ENCODE measurements at places on chromosomes 2 and 18.

DNA sequence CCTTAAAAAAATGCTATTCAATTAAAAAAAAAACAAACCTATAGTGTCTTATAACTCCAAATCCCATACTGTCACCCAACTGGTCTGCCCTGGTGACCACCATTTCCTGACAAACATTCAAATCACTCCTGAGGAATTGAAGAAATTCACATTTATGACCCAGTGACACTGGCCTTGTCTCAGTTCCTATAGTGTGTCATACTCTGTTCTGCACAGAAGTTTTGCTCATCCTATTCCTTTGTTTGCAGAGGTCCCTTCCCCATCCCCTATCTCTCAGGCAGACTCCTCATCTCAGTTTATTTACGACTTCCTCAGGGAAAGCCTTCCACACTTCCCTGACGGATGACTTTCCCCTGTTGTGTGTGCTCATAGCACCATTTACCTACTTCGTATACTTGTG is 14.7 kb downstream of the ZC3H6 start:
- DNase-seq = no peak

- DNase-seq = no peak
These were observed 613 bp downstream of the COL5A2 start for GRCh38 chr2:189178726-189179569.

DNA sequence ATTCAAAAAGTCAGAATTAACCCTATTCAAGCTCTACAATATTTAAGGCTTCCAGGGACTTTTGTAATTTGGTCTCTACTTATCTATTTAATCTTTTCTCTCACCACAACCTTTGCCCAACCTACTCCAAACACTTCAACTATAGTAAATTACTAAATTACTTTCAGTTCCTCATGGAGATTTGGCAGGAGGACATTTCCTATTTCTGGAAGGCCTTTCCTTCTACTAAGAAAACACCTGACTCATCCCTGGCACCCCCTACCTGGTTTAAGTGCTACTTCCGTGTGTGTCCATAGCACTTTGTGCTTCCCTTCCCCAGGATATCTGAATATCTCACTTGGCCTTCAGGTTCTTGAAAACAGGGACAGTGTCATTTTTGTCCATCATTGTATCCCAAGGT is 96.3 kb downstream of the UPP2 start:
- no peak for DNase-seq

DNA sequence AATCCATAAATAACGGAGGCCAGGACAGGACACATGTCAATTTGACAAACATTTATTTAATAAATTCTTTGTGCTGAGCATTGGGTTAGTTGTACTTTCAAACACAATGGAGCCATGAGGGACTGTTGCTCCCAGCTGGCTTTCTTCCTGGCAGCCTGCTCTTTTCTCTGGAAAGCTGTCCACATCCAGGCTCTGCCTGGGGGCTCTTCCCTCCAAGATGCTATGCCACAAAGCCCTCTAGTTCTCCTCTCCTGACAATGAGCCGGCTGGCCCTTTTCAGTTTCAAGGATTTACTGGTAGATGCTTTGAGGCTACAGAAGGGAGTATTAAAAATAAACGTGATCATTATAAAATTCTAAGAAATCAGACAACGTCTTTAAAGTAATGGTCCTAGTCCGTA is 44.1 kb upstream of the SLC14A2 start:
- DNase-seq = no peak

GRCh38 chr2:112957511-112957910 is 20.3 kb upstream of the IL36G start:
- DNase-seq = no peak

GRCh38 chr2:25252291-25253152 is 84.1 kb upstream of the POMC start:
- peak; percentile 52 for DNase-seq

GRCh38 chr2:67130531-67131256 is 266.4 kb upstream of the ETAA1 start:
- no peak for DNase-seq

- DNase-seq = no peak
These were observed 13.7 kb downstream of the ADRA2B start for GRCh38 chr2:96102596-96103186.

- no peak for DNase-seq
These were observed 208.7 kb downstream of the DLGAP1 start for GRCh38 chr18:4246374-4246773.

GRCh38 chr18:24259869-24260641 is 121.2 kb downstream of the CABYR start:
- no peak for DNase-seq

GRCh38 chr18:11175266-11175979 is 26.1 kb upstream of the PIEZO2 start:
- DNase-seq = no peak

- no peak for DNase-seq
These were observed 106.7 kb downstream of the FOXI3 start for GRCh38 chr2:88345842-88346241.

DNA sequence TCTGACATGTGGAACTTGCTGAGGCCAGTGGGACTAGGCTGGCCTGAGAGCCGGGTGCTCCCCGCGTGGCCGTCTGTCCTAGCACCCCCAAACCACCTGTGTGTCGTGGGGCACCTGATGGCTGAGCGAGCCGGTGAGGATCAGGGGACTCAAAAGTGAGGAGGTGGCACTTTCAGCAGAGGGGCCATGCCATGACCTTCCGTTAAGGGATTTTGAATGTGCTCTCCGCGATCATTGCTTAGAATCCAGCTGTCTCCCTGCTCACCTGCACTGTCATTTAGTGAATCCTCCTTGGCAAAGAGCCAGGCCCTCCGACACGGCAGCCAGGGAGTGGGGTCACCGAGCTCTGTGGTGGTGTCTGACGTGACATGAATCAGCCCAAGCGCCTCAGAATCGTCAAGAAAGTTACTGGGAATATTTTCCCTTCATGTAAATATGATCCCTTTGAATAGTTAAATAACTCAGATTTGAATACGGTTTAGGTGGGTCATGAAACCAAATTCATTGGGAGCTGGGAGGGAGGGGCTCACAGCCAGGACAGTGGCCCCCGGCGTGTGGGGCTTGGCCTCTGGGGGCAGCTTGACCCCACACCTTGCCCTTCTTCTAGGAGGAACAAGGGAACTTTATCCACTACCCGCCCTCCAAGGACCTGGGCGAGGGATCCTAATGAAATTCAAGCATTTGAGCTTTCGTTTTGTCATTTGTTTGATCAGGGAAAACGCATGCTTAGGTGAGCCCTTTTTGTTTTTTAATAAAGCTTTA is 9.5 kb downstream of the NFATC1 start:
- peak; percentile 41 for DNase-seq

GRCh38 chr18:57084331-57085271 is 62.3 kb upstream of the BOD1L2 start:
- no peak for DNase-seq

- DNase-seq = no peak
These were observed 234.5 kb downstream of the LDLRAD4 start for GRCh38 chr18:13452871-13453680.

GRCh38 chr2:2587354-2587753 is 256.3 kb upstream of the MYT1L start:
- DNase-seq = no peak

GRCh38 chr2:200695191-200695590 is 109.4 kb downstream of the AOX1 start:
- DNase-seq = no peak

DNA sequence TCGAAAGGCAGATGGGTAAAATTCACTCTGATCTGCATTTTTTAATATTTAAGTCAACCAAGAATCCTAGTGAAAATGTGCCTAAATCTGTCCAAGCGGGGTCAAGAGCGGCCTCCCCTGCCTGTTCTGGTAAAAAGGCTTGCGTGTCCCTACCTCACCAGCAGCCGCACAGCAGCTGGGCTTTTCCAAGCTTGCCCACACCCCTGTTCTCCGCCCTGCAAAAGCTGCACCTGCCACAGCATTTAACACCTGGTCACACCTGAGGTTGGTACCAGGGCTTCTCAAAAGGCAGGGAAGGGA is 25.8 kb upstream of the TMEM182 start:
- no peak for DNase-seq

- no peak for DNase-seq
These were observed 19.4 kb upstream of the DGKD start for GRCh38 chr2:233334915-233335314.

- DNase-seq = no peak
These were observed 33.3 kb downstream of the IL1R2 start for GRCh38 chr2:102025016-102025501.

DNA sequence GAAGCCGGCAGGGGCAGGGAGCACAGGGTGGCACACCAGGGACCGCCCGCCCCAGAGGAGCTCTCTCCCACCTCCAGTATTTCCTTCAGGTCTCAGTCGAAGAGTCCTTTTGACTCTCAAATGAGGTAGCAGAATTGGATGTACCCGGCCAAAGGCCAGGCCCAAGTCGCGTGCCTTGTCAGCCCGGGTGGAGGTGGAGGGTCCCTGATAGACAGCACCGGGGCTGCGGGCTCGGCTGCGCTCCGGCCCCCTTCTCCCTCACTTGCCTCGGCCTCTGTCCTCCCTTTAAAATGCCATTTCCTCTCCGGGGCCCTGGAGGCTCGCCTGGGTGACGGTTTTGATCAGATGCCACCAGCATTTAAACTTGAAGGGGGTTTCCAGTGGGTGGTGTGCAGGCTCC is 198.9 kb upstream of the SOX11 start:
- no peak for DNase-seq

- DNase-seq = no peak
These were observed 199.1 kb upstream of the NRXN1 start for GRCh38 chr2:51231071-51231470.

DNA sequence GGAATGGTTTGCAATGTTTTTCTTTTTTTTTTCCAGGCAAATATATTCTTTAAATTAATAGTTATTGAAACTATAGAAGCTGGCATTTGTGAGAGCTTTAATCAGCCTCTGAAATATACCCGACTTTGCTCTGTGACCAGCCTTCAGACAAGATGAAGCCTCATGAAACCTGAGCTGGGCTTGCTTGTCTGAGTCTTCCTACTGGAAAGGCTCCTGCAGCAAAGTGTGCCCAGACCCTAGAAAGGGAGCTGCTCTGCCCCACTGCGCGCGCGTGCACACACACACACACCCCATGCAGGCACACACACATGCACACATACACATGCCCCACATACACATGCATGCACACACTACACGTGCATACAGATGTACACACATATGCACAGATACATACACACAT is 203.3 kb upstream of the NT5C1B start:
- no peak for DNase-seq

DNA sequence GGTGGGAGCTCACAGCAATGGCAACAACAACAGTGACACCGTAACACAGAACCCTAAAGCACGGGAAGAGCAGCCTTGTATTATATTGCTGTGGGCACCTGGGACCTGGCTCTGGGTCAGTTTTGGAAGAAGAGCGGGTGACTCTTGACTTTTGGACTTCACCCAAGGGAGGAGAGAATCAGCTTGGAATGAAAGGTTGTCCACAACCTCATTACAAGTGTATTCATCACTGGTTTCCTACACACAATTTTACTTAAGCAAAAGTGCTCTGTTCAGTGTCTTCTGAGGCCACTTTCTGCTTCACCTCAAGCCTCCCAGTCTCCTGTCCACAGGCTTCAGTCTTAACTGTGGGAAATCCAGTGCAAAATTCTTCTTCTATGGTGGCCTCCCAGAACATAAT is 263.8 kb downstream of the KCNE4 start:
- no peak for DNase-seq

DNA sequence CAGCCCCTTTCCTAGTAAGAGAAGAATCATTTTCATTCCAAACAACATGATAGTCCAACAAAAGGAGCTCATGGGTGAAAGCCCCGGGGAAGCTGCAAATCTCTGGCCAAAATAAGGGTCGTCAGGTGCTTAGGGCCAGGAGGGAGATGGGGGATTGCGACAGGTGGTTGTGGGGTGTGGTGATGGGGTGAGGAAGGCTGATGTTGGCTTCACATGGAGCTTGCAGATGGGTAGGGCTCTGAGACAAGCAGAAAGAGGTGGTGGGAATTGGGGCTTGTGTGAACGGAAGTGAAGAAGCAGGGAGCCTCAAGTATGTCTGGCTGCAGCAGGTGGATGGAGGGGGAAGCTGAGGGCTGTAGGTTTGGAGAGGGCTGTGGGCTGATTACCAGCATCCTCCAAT is 126.1 kb downstream of the CLIP4 start:
- no peak for DNase-seq

GRCh38 chr2:126227250-126227649 is 428.7 kb upstream of the GYPC start:
- DNase-seq = no peak

DNA sequence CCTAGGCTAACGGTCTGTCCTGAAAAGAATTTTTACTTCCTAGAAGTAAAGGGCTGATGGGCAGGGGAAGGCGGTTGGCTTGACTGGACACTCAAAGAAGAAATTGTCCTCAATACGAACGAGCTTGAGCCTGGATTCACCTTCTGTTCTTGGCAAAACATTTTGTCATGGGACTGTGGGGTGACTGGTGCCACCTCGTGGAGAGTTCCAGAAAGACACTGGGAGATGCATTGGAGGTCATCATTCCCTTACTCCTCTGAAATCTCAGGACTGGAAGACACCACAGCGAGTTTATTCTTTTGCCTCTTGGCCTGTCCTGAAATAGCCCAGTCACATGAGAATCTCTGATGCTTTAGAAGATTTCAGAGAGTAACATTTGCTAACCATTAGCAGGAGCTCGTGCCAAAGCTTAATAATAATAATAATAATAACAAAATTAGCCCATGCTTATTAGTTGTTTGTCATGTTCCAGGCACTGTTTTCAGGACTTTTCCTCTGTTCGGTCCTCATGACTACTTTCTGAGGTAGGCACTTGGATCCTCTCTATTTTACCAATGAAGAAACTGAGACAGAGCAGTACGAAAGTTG is 44.5 kb downstream of the TMEM182 start:
- DNase-seq = no peak

- DNase-seq = no peak
These were observed 7.0 kb upstream of the STRN start for GRCh38 chr2:36973320-36973719.

GRCh38 chr2:15763822-15764682 is 172.4 kb downstream of the DDX1 start:
- DNase-seq = no peak

- DNase-seq = no peak
These were observed 46.1 kb downstream of the SRD5A2 start for GRCh38 chr2:31534636-31535035.

GRCh38 chr2:227363756-227364155 is 15.3 kb downstream of the TM4SF20 start:
- no peak for DNase-seq

GRCh38 chr2:64779117-64779690 is 125.5 kb upstream of the SERTAD2 start:
- no peak for DNase-seq

- no peak for DNase-seq
These were observed 125.1 kb upstream of the HAAO start for GRCh38 chr2:42917425-42917927.
